NCI-H1417 treated with DMSO at 0.1 percent for 48 hours (cell line): ENCODE measurements at places on chromosomes 3 and 15.

DNA sequence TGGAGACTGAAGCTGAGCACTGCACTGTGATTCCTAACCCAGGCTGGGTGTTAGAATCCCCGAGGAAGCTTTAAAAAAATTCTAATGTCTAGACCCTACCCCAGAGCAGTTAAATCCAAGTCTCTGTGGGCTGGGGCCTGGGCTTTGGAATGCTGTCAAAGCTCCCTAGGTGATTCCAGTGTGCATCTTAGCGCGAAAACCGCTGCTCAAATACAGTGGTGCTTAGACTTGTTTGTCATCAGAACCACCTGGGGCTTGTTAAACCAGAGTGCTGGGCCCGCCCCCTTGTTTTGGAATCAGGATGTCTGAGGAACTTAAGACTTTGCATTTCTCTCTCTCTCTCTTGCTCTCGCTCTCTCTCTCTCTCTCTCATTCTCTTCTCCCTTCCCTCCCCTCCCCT lies 20.7 kb downstream of the RHCG start:
- DNase-seq, result no peak

DNA sequence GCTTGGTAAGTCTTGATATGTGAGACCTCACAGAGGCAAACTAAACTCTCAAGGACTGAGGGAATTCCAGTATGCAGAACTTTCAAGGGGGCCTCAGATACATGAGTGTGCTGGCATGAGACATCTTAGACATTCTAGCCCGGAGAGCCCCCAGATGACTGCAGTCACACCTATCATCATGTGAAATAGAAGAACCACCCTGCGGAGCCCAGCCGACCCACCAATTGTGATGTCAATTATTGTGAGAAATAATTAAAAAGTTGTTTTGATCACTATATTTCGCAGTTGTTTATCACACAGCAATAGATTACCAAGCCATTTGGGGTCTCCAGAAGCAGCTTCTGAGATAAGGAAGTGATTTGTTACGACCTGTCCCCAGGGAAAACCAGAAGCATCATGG lies 55.3 kb upstream of the CD47 start:
- DNase-seq, result no peak

GRCh38 chr3:154844863-154845262 lies 235.3 kb upstream of the MME start:
- peak; percentile 92 for DNase-seq

DNA sequence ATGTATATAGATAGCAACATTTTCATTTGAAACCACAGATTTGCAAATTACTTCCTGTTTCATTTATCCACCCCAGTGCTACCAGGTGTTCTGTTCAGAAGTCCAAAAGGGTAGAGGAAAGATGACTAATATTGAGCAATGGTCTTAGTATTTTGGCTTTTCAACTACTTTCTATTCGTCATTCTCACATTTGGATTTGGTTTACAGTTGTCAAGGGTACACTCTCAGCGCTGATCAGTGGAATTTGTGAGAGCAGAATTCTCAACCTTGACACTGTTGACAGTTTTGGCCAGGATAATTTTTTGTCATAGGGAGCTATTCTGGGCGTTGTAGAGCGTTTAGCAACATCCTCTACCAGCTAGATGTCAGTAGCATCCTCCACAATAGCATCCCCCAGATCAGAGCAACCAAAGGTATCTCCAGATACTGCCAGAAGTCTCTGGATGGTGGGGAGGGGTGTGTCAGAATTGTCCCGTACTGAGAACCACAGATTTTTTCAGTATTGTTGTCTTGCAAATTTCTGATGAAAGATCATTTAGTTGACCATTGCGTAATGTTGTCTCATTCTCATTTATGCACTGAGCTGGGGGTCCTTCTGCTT lies 4.2 kb downstream of the HMCES start:
- no peak for DNase-seq

DNA sequence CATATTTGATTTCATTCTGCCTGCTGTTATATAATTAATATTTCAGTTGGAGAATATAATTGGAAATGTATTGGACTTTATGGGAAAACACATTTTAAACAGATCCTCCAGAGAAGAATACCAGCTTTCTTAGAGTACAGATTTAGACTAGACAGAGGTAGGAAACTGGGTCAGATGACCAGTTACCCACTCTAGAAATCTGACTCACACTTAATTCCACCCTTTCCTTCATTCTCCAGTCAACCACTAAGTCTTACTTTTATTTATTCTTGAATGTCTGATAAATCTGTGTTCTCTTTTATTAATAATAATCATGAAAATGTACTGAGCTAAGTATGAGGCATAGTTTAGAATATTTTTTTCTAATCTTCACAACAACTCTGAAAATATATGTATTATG lies 110.7 kb downstream of the LRRC49 start:
- no peak for DNase-seq

- no peak for DNase-seq
These were observed 27.9 kb downstream of the USP3 start for GRCh38 chr15:63532307-63532744.

GRCh38 chr15:54803134-54803808 lies 393.5 kb downstream of the RSL24D1 start:
- no peak for DNase-seq

GRCh38 chr15:52117549-52117948 lies 5.0 kb upstream of the BCL2L10 start:
- DNase-seq, result no peak

DNA sequence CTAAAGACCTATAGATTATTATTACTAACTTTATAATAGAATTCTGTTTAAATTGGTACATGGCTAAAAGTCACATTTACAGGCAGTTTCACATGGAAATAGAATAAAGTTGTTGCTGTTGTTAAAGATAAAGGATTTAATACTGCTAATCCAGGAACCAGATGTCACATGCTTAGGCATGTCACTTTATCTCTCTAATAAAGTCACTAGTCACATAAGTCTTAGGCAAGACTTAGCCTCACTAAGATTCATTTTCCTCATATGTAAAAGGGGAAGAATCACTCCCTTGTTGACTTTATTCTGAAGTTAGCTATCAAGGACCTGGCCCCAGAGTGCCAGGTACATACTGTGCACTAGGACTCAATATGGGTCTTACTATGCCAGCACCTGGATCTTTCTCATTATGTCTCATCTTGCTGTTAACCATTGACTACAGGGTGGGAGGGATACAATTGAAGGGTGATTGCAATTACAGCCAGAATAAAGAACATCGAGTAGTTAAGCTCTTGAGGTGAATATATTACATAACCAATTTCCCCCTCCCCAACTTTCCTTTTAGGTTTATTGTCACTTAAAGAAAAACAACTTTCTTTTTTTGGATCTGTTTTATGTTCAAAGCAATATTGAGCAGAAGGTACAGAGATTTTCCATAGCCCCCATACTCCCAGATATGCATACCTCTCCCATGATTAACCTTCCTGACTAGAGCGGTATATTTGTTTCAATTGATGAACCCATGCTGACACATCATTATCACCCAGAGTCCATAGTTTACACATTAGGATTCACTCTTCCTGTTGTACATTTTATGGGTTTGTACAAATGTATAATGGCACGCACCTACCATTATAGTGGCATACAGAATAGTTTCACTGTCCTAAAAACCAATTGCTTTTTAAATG lies 36.6 kb downstream of the LNP1 start:
- DNase-seq, result no peak

- DNase-seq, result no peak
These were observed 251.8 kb downstream of the ADAMTSL3 start for GRCh38 chr15:83905556-83906273.

DNA sequence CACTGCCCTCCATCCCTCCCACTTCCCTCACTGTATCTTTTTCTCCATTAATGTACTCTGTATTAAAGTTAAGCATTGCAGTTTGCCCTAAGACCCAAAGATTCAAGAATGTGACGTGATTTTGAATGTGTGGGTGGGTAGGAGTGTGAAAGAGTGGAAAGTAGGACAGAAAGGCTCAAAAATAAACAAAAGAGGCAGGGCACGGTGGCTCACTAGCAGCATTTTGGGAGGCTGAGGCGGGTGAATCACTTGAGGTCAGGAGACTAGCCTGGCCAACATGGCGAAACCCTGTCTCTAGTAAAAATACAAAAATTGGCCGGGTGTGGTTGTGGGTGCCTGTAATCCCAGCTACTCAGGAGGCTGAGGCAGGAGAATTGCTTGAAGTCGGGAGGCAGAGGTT lies 18.4 kb downstream of the TFRC start:
- DNase-seq, result no peak

- DNase-seq, result no peak
These were observed 91.8 kb upstream of the TRPM1 start for GRCh38 chr15:31193291-31193690.

- DNase-seq, result no peak
These were observed 191.3 kb downstream of the ZMAT3 start for GRCh38 chr3:178880274-178880673.
